ENCODE measurements at places on chromosomes 1 and 21. TPM values are rescaled to one million over a fixed set of nuclear protein-coding genes. Genes with fewer than 3 reads are reported as not detected.

Gene CDKN2C
- total RNA-seq = 9.3 TPM

Gene FMO5
- total RNA-seq = 0.98 TPM

Gene NHLH1
- 0.19 TPM for total RNA-seq

Gene CTPS1
- total RNA-seq = 35.9 TPM

Gene SYT14
- total RNA-seq = 0.48 TPM

Gene LCE1B
- not detected for total RNA-seq

Gene SPOCD1
- total RNA-seq = 53.6 TPM

Gene OLFML2B
- total RNA-seq = under 0.01 TPM

Gene LMX1A
- total RNA-seq = not detected

Gene MPZ
- 0.86 TPM for total RNA-seq

Gene PUM1
- 107 TPM for total RNA-seq

Gene SLAMF9
- total RNA-seq = not detected
